RWPE2 (cell line): ENCODE measurements at places on chromosomes 1 and 21.

- DNase-seq = no peak
Observed at GRCh38 chr1:226600254-226600653, 51.7 kb downstream of the STUM start.

GRCh38 chr1:236841341-236841740 lies 46.2 kb downstream of the MTR start:
- DNase-seq = no peak

GRCh38 chr1:3548156-3548893 lies 63.0 kb downstream of the MEGF6 start:
- no peak for DNase-seq

DNA sequence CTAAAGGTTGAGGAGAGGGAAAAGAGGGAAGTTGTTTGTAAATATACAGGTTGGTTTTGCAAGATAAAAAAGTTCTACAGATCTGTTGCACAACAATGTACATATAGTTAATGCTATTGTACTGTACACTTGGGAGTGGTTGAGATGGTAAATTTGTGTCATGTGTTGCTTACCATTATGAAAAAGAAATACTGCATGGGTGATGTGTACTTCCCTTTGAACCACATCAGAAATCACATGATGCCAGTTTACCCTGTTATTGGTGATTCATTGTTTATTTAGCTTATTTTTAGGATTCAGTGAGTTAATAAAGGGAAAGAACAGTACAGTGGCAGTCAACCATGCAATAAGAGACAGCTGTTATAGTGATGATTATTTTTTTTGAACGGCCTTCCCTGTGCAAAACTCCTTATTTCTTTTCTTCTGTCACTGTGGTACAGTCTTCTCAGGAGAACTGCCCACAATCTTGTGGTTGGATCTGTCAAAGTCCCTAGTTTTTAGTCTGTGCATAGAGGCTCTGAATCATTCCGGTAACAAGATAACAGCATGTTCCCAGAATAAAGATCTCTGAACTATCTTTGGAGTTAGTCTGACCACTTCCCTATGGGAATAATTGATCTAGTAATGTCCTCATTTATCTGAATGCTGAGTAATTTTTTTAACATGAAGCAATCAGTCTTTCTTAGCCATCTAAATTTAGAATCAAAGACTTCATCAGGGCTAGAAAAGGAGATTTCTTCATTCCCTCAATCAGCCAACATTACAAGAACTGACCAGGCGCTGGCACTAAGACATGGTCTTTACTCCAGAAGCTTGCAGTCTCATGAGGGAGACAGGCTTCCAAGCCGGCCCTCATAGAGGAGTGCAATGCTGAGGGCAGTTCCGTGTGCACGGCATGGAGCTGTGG lies 84.2 kb downstream of the SH3GLB1 start:
- no peak for DNase-seq

DNA sequence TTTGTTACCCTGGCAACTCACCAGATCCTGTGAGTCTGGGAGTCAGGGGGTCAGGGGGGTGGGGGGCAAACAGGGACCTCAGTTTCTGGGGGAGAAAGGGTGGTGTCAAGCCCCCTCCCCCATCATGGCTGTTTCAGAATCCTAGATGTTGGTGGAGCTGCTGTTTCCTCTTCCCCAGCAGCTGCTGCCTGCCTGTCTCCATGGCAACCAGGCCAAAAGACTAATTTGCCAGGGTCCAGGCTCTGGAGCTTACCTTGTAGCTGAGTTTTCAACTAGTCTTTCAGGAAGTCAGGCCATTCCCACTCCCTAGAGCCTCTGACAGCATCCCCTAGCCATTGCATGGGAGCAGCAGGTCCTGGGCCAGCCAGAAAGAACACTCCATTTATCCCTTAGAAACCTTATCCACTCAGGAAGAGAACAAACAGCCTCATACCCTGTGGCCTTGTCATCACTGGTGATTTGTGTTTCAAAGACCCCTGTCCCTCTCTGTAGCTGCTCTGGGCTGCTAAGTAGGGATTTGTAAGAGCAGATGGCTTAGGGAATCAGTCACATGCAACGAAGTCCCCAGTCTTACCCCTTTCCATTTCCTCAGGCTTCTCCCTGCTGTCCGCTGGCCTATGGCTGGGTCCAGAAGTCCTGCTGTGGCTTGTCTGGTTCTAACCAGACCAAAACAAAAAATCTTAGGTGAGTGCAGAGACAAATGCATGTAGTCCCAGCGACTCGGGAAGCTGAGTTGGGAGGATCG lies 21.5 kb upstream of the STMN1 start:
- no peak for DNase-seq

DNA sequence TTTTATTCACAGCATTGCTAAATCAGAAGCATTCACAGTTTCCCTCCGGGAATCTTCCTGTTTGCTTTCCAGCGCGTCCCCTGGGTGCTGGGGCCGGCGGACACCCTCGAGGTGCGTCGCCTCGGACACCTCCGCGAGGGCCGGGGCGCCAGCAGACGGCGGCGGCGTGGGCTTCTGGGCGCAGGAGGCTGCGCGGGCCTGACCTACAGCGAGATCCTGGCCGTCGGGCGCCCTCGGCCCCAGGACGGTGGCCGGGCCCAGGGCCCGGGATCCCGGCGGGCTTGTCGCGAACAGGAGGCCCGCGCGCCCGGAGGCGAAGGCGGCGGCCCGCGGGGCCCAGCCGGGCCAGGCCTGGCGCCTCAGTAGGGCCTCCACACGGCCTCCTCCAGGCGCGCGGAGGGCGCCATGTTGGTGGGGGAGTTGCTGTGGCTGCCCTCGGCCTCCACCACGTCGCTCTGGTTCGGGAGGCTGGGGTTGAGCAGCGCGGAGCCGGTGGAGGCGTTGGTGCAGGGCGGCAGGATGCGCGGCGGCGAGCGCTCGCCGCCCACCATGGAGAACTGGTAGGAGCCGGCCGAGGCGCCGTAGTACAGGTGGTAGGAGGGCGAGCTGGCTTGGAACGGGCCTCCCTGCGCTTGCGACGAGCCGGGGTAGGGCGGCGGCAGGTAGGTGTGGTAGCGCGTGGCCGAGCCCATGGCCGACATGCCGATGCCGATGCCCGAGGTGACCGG lies 123.1 kb downstream of the CLIC6 start:
- no peak for DNase-seq

GRCh38 chr1:109164538-109164937 lies 49.2 kb upstream of the SARS1 start:
- no peak for DNase-seq

GRCh38 chr1:86214605-86215004 lies 58.0 kb upstream of the COL24A1 start:
- DNase-seq = no peak

DNA sequence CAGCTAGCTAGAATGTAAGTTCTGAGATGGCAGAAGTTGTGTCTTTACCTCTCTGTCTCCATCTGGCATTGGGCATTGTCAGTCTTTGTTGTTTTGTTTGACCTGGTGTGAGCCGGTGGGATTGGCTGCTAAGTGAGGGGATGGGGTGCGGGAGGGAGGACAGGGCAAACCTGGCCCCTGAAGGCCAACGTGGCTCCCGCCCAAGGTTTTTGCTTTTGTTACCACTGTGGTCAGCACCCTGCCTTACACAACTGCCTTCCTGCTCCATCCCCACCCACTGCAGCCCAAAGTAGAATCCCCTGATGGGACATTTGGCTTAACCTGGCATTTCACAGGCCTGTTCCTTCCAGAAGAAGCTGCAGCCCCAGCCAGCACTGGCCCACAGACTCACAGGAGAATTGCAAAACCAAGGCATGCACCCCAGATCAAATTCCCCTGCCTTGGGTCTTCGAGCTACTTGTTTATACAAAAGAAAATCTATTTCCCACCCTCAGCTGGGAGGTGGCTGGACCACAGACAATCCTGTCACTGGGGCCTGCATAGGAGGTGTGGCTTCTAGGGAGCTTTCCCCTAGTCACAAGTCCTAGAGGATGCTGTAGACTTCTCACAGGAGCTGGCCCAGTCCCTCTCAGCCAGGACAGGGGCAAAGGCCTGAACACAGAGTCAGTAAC lies 147.5 kb downstream of the TRABD2B start:
- DNase-seq = no peak

GRCh38 chr1:235326719-235327558 lies 1.0 kb downstream of the ARID4B start:
- no peak for DNase-seq

DNA sequence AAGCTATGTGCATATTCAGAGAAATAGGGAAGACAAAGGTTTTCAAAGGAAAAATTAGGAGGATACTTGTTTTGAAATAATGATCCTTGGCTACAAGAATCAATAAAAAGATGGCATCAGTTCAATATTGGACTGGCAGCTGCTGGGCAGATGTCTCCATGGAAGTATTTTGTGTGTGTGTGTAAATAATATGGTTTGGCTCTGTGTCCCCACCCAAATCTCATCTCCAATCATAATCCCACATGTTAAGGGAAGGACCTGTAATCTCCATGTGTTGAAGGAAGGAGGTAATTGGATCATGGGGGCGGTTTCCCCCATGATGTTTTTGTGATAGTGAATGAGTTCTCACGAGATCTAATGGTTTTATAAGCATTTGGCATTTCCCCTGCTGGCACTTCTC lies 40.4 kb upstream of the LRRC7 start:
- DNase-seq = no peak

DNA sequence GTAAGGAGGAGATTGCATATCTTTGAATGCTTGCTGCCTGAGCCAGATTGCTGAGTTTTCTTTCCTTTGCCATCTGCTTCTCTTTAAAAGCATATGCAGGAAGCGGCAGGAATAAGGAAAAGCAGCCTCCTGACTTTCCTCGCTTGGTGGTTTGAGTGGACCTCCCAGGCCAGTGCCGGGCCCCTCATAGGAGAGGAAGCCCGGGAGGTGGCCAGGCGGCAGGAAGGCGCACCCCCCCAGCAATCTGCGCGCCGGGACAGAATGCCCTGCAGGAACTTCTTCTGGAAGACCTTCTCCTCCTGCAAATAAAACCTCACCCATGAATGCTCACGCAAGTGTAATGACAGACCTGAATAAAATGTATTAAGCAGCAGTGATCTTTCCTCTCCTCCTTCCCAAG lies 1.5 kb downstream of the CORT start:
- no peak for DNase-seq

DNA sequence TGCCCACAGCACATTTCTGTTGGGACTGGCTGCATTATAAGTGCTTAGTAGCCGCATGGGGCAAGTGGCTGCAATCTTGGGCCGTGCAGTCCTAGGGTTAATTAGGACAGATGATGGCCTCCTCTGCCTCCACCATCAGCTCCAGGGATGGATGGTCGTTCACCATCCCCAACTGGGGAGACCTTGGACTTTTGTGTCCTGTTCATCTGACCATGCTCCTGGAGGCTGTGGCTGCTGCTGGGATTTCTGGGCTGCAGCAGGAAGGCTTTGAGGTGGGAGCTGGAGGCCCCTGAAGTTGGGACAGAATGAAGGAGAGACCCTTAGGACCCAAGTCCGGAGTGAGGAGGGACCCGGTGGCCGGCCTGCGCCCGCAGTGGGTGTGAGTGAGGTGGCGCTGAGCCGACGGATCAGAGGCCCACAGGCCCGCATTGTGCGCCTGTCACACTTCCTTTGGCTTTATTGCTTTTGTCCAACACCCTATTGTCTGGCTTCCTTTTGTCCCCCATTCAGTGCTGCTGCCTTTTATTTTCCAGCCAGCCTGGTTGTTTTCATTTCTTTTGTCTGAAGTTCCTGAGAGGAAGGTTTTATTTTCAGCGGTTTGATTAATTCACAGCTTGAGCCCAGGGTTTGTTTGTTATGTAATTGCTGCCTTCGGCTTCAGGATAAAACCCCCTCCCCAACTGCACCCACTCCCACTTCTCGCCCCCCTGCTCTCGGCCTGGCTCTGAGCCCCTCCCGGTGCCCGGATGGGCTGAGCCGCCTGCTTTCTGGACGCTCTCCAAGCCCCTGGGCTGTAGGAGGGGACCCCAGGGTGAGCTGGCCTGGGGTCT lies 35.6 kb downstream of the SOX13 start:
- no peak for DNase-seq

DNA sequence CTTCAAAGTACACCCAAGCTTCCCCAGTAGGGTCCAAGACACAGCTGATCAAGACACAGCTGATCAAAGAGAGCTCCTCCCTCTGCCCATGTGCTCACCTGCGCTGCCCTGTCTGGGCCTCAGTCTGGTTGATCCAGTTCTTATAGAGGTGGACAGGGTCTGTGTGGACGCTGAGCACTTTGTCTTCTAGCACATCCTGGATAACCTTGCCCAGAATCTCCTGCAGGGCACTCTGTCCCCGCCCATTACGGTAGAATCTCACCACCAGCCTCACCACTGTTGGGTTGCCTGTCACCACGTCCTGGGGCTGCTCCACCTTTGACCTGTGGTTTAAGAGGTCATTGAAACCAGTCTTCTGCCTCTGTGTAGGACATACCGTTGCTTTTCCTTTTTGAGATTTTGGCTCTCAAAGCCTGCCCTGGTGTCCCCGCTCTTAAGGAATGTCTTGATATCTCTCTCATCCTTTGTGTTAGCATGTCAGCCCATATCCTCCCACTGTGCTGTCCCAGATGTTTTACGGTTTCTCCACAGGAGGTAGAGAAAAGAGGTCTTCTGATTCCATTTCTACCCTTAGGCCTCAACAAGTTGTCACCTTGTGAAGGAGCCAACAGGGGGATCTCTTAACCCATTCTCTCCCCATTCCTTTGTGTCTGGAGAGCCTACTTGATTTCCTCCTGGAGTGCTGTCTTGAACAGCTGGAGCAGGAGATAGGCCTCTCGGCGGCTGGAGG lies 33.5 kb downstream of the IQGAP3 start:
- no peak for DNase-seq

- DNase-seq = no peak
Observed at GRCh38 chr1:56060906-56061305, 518.5 kb downstream of the PLPP3 start.

DNA sequence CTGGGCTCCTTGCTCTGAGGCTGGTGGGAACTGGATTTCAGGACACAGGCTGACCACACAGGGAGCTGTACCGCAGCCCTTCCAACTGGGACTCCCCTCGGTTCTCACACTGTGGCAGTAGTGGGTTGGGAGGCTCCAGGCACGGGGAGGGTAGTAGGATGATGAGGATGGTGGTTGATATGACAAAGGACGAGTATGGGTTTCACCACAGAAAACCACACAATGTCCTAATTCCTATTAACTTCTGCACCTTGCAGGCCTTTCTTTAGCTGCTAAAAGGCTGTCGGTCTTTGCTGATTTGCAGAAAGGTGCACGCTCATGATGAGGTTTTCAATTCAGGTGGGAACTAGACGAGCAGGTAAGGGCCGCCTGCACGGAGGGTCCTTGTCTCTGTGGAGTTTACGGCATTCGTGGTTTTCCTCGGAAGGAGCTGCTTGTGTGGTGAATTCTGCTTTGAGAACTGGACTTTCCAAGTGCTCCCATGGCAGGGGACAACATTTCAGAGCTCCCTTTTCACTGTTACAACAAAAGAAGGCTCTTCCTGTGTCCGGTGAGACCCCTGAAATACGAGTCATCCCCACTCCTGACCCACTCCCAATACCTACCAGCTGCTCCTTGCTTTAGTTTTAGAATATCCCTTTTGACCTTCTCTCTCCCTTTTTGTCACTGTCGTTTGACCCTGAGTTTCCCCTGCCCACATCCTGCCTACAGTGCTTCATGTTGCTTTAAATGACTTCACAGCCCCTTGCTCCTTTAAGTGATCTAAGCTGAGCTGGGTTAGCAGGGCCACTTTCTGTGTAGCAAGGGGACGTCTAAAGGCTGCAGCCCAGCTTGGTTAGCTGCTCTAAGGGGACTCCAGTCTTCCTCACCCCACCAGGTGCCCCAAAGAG lies 125.1 kb downstream of the MRPS6 start:
- no peak for DNase-seq

GRCh38 chr21:26055010-26055409 lies 115.6 kb downstream of the APP start:
- DNase-seq = no peak
